ENCODE measurements at places on chromosomes 1 and 21.
A peak's percentile ranks its signal among the peaks of the same experiment; 100 is the strongest.

GRCh38 chr1:35188578-35189392, 4.2 kb downstream of the SFPQ start:
- DNase-seq = no peak

DNA sequence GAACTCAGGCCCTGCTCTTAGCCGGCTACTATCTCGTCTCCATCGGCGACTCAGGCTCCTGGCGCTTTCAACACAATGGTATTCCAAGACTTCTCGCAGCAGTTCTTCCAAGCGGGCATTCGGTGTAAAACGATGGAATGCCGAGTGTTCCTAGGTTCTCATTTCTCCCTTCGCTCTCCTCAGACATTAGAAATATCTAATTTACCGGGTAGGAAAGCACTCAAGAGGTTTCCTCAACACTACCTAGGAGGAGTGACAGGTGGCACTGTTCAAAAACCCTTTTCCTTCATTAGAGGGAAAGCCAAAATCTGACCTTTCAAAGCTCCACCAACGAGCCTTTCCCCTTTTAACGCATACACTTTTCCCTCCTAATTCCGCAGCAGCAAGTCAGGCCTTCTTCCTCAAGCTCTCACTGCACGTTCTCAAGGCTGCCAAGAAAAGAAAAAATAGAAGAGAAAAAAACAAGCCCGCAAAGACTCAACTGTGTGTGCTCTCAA, 601 bp downstream of the UBE2G2 start:
- peak; percentile 60 for DNase-seq

GRCh38 chr1:24946861-24947658, 17.0 kb upstream of the RUNX3 start:
- DNase-seq = no peak

GRCh38 chr1:154352581-154353459, 27.5 kb downstream of the ATP8B2 start:
- DNase-seq = no peak

DNA sequence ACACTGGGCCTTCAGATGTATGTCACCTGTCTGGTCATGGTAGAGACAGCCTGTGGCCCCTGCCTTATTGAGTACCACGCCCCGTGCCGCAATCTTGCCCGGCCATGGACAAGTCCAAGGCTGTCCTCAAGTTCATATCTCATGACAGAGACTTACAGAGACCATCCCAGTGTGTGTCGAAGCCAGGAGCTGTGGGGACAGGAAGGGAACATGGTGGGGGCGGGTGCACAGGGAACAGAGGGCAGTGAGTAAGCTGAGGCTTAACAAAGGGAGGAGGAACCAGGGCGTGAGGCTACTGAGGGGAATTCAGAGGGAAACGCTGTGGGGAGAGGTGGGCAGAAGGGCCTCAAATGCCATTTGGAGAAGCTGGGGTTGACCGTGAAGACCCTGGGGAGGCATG, 75.8 kb downstream of the ALPL start:
- DNase-seq = no peak

DNA sequence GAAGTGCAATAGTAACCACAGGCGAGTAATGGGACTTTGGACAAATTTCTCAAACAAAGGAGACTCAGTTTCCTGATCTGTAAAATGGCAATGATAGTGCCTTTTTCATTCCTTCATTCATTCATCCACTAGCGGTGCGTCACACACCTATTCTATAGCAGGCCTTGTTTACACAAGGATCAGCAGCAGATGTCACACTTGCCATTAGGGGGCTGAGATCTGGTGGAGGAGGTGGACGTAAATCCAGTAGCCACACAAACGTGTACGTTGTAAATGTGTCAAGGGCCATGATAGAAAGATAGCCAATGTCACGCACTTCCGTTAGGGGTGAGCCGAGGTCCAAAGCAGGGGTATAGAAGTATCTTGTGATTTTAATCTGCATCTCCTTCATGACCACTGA, 34.2 kb downstream of the SERINC2 start:
- DNase-seq = no peak

GRCh38 chr1:55572878-55573734, 357.9 kb upstream of the USP24 start:
- no peak for DNase-seq

- DNase-seq = no peak
Observed at GRCh38 chr1:166017395-166017794, 149.4 kb downstream of the FAM78B start.

DNA sequence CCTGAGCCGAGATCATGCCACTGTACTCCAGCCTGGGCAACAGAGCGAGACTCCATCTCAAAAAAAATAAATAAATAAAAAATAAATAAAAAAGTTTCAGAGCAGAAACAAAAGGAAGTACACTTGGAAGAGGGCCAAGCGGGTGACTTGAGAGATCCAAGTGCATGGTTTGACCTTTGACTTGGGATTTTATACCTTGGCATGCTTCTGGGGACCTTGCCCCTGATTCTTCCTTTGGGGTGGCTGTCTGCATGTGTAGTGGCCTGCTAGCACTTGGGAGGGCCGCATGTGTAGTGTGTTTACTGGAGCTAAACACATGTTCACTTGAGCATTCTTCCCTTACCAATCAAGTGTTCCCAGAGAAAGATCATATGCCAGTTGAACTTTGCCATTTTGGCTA, 114.0 kb downstream of the DTL start:
- no peak for DNase-seq

- DNase-seq = no peak
Observed at GRCh38 chr1:40095806-40096205, 1.2 kb downstream of the PPT1 start.

DNA sequence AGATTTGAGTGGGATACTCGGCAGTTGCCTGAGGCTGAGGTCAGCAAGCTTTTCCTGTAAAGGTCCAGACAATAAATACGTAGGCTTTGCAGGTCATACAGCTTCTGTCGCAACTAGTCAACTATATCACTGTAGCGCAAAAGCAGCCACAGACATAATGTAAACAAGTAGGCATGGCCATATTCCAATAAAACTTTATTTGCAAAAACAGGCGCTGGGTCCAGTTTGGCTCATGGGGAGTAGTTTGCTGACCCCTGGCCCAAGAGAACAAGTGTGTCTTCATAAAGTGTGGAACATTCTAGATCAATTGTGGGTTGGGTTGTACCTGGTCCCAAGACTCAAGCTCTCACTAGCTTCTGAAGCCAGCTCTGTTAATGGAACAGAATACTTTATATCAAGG, 78.8 kb downstream of the MIS18A start:
- DNase-seq = no peak

GRCh38 chr21:41897700-41898099, 18.6 kb upstream of the PRDM15 start:
- no peak for DNase-seq

DNA sequence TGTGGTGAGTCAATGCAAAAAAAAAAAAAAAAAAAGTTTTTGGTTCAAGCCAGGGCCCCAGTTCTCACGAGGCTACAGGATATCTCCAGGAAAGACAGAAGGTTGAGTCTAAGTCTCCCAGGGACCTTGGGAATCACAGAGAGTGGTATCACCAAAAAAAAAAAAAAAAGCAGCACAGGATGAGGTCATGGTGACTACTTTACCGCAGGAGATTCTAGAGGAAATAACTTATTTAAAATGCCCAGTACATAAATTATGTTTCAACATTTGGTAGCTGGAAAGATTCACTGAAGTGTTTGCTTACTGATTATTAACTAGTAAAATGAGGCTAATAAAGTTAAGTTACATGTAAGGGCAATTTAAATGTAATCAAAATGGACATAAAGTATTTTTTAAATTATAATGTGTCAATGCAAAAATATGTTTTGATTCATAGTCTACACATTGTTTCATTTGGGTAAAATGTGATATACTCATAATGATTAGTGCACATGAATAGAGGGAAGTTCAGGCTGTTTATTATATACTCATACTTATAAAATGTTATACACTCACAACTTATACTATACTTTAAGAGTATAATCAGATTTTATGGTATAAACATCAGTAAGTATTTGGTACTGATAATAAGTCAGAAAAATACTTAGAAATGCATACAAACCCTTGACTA, 84.1 kb downstream of the PLPPR5 start:
- no peak for DNase-seq

DNA sequence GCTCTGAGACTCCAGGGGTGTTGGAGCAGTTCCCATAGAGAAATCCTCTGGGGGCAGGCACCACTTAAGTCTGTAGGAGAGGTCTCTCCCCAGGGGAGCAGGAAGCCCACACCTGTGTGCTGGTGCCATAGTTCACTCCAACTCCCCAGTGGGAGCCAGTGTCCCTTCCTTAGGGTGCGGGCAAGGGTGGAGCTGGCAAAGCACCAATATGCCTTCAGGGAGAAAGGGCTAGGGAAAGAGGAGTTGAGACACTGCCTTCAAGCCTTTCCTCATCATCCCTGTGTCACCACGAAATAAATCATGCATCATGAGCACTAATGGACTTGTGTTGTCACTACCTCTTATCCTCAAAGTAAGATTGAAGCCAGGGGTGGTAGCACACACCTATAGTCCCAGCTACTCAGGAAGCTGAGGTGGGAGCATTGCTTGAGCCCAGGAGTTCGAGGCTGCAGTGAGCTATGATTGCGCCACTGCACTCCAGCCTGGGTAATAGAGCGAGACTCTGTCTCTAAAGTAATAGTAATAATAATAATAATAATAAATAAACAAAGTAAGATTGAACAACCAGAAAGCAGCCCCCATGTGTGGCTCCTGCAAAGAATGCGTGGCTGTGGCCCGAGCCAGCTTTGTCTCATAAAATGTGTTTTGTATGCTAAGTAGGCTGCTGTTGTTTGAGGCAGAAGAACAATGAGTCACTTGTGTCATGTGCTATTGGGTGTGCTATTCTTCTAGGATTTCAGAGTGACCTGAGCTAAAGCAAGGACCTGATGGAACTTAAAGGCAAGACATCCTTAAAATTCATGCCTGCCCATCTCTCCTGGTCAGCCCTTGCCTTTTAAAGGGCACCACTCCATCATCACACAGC, 6.7 kb upstream of the TIE1 start:
- no peak for DNase-seq

- no peak for DNase-seq
Observed at GRCh38 chr1:172144445-172145061, 275.9 kb upstream of the C1orf105 start.

- no peak for DNase-seq
Observed at GRCh38 chr1:29162025-29162424, 19.7 kb downstream of the SRSF4 start.

- DNase-seq = no peak
Observed at GRCh38 chr1:15243275-15244043, 3.6 kb upstream of the FHAD1 start.

- DNase-seq = no peak
Observed at GRCh38 chr21:33481314-33481943, 1.7 kb upstream of the TMEM50B start.

GRCh38 chr1:202815120-202815519, 4.4 kb downstream of the PCAT6 start:
- DNase-seq = no peak

DNA sequence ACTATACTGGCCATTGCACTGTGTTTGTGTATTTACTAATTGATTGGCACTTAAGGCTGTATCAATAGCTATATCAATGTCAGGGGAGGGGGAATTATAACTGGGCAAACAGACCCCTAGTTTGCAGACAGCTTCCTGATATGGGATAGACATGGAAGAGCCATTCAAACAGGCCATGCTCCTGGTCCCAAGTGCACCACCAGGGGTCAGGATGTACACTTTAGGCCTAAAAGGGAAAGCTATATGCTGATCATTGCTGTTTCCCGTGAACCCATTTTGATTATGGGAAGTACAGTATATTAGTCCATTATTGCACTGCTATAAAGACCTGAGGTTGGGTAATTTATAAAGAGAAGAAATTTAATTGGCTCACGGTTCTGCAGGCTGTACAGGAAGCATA, 124.9 kb upstream of the BACE2 start:
- DNase-seq = no peak

DNA sequence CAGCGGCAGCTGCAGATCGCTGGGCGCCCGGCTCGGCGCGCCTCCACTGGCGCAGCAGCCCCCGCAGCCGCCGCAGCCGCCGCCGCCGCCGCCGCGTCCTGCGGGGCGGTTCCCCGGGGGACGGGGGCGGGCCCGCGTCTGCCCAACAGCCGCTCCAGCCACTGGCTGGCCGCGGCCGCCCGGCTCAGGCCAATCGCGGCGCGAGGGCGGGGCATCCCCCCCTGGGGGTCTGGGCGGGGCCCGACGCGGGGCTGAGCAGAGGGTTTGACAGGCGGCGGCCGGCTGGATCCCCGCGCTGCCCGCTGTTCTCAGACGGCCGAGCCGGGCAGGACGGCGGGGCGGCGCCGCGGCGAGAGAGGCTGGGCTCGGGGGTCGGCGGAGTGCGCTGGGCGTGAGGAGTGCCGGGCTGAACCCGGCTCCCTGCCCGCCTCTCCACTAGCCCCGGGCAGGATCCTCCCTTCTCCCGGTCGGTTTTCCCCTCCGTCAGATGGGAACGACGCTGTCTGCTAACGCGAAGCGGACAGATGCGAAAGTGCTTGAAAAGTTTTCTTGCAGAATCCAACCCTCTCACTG, at the start of gene GLIS1:
Gene GLIS1 (minus strand): TSS at position 56 of the 573 bp plus-strand sequence. CDS start 1,100 bp downstream, outside the sequence.
- peak; percentile 16 for DNase-seq

DNA sequence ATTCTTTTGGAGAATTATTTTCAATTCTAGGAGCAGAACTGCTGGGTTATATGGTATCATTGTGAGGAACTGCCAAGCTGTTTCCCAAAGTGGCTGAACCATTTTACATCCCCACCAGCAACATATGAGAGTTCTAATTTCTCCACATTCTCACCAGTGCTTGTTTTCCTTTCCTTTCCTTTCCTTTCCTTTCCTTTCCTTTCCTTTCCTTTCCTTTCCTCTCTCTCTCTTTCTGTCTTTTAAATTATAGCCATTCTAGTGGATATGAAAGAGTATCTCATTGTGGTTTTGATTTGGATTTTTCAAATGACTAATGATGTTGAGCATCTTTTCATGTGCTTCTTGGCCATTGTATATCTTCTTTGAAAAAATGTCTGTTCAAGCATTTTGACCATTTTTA, 45.3 kb downstream of the RUNX3 start:
- DNase-seq = no peak

DNA sequence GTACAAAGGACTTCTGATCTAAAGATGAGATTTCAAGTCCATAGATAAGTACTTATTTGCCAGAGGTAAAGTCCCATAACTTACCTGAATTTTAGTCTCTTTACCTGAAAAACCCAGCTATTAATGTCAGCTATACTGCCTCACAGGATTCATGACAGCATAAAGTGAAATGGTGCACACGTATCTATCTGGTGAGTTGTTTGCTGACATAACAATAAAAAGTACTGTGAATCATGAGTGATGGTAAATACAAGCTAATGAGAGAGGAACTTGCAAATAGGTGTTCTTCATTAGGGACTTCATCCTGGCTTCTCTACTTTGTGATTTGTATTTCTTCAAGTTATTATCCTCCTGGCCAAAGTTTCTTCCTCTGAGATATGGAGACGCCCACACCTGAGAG, 225.1 kb upstream of the C8B start:
- DNase-seq = no peak

DNA sequence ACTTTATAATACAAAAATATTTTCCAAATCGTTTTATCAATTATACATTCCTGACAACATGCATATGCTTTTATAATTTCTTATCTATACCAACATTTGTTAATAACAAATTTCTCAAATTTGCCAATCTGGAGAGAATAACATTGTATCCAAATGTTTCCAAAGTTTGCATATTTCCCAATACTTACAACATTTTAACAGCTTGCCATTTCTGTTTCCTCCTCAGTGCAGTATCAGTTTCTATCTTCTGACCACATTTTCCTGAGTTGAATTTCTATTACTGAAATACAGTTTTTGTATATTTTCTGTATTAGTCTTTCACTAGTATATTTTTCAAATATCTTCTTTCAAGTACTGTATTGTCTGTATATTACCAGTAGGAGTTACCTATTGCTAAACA, 1594.3 kb downstream of the PLA2G4A start:
- DNase-seq = no peak
